Activated naive CD8-positive, alpha-beta T cell treated with anti-CD3 and anti-CD28 coated beads, Interleukin-2, amount 50 U/mL, for 16 hours (primary cell): ENCODE measurements at places on chromosomes 11 and 22.

DNA sequence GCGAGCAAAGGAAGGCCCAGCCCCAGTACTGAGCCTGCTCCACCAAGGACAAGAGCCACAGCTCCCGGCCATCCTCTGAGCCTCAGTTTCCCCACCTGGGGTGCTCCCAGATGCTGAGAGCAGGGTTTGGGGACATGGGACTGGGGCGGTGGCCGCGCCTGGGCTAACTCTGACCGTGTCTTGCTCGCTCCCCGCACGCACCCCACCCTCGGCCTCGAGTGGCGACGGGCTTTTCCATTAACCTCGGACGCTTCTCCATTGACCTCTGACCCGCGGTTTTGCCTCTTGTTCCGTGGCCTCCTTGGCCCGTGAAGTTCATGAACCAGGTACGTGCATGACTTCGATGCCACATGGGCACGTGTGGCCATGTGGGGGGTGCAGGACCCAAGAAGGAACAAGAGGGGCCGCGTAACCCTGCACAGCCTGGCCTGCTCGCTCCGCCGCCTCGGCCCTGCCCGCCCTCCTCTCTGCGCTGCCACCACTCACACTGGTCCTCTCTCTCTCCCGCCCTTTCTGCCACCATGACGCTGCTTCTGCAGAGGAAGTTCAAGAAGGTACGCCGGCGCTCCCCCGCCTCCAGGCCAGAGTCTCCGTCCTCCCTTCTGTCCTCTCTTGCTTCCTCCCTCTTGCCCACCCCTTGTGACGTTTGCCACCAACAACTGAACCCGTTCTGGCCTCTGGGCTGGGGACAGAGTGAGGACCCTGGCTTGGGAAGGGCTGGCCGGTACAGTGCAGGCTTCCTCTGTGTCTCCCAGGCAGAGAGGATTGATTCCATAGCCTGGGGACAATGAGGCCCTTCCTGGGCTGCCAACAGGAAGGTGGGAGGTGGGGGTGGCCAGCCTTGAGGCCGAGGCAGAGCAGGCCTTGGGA, 6.9 kb downstream of the TNNT3 start:
- DNase-seq, result no peak

DNA sequence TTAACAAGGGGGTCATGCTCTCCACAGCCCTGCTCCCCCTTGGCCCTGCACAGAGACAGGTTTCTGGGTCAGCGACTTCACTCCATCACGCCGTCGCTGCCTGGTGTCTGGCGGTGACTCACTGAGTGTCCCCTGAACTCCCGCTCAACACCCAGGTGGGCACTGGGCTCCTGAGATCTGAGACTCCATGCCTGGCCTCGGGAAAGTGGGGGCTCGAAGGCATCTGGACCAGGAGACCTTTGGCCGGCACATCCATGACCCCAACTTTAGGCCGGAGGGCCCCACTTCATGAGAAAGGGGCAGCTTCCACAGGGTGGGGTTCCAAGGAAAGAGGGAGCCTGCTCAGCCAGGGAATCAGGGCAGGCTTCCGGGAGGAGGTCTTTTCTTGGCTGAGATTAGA, 79.3 kb upstream of the PRR5 start:
- no peak for DNase-seq

DNA sequence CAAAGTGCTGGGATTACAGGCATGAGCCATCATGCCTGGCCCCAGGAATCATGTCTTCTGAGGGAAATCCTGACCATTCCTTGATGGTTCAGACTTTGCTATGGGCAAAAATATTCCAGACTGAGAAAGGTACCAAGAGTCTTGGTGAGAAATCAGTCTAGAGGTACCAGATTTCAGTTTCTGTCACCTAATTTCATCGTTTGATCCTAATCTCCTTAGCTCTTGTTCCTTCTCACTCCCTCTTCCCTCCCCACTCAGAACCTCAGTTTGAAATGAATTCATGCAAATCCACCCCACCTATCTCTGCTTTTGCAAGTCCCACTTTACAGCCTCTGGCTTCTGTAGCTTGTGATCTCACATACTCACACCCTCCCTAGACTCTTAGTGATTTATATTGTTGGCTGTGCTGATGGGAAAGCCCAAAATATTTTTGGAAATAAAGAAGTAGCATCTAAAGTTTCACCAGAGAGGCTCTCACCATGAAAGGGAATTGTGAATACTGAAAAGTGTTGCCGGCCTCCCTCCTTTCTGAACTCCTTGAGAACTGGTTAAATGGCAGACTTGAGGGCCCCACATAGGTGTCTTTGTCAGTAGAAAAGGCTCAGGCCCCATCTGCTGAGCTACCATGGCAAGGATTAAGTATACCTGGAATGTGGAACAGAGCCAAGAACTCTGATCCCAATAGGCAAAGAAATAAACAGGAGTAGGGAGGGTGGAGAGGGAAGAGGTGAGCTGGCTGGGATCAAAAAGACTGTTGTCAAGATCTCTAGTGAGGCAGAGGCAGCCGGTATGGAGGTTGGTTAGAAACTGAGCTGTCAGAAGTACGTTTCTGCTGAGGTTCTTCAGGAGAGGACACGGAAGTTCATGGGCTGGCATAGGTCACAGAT, 190.5 kb upstream of the MTMR2 start:
- DNase-seq, result no peak

GRCh38 chr22:19974935-19975706, 33.5 kb upstream of the TXNRD2 start:
- DNase-seq, result no peak

GRCh38 chr11:11608783-11609232, 13.0 kb downstream of the GALNT18 start:
- no peak for DNase-seq

- no peak for DNase-seq
These were observed 2.4 kb upstream of the RANGAP1 start for GRCh38 chr22:41288245-41288946.

- DNase-seq, result no peak
These were observed 14.9 kb downstream of the DCPS start for GRCh38 chr11:126318574-126319373.

DNA sequence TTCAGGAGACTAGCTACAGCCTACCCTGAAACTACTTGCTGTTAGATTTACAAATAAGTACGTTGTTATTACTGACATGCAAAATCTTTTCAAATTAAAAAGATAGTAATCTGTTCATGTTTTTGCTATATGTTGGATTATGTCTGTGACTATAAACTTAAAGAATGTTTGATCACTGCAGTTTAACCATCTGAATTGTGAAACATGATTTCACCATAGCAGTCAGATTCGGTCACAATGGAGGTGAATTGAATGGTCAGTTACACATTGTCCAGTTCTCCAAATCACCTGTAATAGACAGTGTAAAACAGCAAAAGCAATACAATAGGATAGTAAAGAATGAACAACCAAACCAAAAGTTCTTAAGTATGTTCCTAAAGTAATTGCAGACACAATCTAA, 43.3 kb downstream of the CCDC83 start:
- no peak for DNase-seq

DNA sequence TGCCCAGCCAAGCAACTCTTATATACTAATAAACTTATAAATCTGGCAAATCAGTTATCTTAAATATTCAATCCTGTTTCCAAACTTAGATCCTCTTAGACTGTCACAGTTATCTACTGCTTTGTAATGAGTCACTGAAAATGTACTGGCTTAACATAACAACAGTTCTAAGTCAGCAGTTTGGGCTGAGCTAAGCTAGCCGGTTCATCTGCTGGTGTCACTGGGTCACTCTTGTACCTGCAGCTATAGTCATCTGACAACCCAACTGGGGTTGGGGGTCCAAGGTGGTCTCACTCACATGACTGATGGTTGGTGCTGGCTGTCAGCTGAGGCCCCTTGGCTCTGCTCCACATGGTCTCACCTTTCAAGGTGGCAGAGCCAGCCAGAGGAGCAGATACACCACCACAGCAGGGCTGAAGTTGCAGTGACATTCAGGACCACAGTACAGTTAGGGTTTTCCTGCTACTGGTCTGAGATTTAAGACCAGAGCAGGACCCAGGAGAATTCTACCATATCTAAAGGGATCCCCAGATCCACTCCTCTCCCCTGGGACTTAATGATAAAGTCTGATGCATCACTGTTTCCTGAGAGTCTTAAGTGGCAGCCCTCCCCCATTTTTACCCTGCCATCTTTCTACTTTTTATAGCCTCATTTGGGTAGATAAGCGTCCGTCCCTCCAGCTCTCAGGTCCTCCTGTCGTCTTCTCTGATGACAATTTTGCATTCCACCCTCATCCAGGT, 7.9 kb upstream of the MACROD1 start:
- no peak for DNase-seq

- DNase-seq, result no peak
These were observed 40.5 kb downstream of the PRCP start for GRCh38 chr11:82859750-82860149.

GRCh38 chr11:84061726-84062125, 775.6 kb upstream of the CCDC90B start:
- no peak for DNase-seq

DNA sequence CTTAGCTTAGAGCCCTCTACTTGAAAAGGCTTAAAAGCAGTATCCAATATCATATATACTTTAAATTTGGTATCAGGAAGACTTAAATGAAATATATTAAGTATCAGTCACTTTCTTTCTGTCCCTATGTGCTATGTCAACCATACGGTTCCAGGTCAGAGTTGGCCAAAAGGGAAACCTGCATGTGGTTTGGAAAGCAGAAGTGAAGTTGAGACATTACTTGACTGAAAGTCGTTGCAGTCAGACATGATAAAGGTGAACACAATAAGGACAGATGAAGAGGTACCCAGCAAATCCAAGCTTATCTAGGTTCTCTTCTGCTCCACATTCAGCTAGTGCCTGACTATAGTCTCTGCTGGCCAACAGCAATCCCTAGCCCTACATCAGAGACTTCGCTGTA, 336.8 kb downstream of the KCNA4 start:
- no peak for DNase-seq

DNA sequence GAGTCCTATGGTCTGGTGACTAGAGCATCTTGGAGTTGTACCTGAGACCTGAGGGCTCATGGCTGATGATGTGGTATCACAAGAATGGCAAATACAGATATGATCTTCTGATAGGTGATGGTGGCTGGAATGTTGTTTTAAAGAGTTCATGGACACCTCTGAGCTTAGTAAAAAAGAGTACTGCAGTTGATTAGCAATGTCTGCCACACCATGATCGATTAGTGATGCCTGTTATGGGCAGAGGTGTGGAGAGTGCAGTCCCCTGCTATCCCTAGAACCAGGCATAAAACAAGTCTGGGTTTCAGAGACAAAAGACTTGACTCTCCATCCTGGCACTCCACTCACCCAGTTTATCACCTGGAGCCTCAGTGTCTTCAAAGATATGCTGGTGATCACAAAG, 1.4 kb upstream of the BATF2 start:
- no peak for DNase-seq

- no peak for DNase-seq
These were observed 36.1 kb downstream of the UBASH3B start for GRCh38 chr11:122691549-122692150.

- DNase-seq, result no peak
These were observed 6.2 kb downstream of the SYT12 start for GRCh38 chr11:67029146-67029545.

GRCh38 chr22:24028533-24028932, 17.4 kb downstream of the CABIN1 start:
- no peak for DNase-seq

GRCh38 chr22:25057013-25057881, 104.7 kb downstream of the KIAA1671 start:
- DNase-seq, result peak; percentile 48

- DNase-seq, result no peak
These were observed 66.1 kb downstream of the PANX1 start for GRCh38 chr11:94194712-94195111.

DNA sequence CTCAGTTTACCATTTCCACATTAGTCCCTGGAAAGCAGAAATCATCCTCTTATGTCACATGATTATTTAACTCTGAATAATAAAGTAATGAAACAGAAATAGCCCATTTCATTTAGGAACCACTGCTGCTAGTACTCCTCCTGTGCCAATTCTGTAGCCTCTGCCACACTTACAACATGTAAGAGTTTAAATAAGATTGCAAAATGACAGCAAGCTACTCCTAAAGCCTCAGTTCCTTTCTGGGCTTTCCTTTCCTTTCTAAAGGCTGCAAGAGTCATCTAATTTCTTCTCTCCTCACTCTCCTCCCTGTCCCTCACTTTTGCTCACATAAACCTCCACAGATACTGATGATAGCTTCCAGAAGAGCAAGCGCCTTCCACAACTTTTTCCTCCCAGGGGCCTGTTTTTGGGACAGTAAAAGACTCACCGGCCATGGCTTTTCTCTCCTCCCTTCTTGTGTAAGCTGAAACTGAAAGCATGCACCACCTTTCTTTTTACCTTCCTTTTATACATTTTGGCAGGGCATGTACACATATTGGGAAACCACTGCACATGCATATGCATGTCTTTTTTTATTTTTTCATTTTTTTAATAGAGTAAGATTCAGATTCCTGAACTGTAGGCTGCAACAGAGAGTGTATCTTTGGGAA, 38.5 kb downstream of the CARD18 start:
- no peak for DNase-seq

DNA sequence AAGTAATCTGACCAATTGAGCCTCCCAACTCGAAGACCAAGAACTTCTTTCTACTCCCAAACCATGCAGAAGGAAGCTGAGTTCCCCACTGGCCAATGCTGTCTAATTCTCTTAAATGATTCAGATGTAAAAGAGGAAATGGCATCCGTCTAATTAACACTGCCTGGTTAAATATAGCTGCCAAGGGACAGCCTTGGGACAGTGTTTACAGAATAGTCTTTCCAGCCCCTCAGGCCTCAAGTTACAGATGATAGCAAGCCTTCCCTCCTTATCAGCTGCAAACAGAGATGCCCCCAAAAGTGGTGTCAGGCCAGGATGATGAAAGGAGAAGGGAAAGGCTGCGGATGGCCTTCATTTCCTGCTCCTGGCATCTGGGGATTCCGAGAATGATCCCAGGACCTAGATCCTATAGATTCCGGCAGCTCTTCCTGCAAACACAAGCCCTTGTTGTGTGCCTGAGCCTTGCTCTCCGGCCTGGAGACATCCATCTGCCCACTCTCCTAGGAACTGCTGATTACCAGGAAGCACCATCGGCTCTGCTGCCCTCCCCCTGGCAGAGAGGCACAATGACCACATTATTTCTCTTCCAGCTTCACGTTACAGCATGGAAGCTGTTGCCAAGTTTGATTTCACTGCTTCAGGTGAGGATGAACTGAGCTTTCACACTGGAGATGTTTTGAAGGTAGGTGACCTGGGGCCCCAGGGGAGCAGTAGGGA, 13.5 kb upstream of the TMA7B start:
- no peak for DNase-seq

- no peak for DNase-seq
These were observed 340.3 kb downstream of the CTTN start for GRCh38 chr11:70738661-70739060.
